Heart right ventricle (tissue), 16 donors: ENCODE measurements at places on chromosomes 2 and 18. TPM values are rescaled to one million over a fixed set of nuclear protein-coding genes. Genes with fewer than 3 reads are reported as not detected.

- DNase-seq: no peak
Observed at GRCh38 chr2:152650768-152651371, 66.4 kb downstream of the PRPF40A start.

DNA sequence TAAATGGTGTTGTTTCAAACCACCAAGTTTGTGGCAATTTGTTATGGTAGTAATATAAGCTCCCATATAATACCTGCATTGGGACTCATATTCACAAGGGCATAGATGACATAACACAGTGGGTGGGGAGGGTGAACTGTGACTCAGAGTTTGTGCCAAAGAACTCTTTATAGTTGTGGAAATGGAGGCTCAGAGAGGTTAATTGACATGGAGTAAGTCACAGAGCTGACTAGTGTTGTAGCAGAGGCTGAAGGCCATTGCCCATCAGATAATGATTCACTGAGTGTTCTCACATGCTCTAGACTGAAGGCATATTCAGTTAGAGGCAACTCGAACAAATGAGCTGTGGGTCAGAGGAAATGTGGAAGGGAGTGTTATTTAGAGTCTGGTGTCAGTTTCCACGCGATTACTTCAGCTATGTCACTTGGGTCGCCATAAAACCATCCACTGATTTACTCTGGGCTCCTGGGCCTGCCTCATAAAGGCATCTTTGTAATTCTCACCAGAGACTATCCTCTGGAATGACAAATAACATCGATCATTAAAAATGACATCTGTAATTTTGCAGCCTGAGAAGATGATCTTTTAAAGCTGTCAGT, 264.7 kb downstream of the CCDC85A start:
- DNase-seq: no peak

GRCh38 chr2:17057109-17058017, 391.7 kb upstream of the CYRIA start:
- no peak for DNase-seq

- no peak for DNase-seq
Observed at GRCh38 chr2:122703676-122704075, 948.2 kb downstream of the TSN start.

DNA sequence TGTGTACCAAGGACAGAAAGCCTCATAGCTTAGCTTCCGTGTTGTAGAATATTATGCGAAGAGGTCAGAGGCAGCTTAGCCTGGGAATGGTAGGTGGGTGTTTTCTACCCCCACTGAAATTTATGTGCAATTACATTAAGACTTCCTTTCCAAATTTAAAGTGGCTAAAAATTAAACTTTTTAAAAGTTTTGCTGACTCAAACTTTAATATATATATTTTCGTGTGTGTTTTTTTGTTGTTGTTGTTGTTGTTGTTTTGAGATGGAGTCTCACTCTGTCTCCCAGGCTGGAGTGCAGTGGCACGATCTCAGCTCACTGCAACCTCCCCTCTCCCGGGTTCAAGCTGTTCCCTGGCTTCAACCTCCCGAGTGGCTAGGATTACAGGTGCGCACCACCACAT, 4.3 kb upstream of the RAB1A start:
- no peak for DNase-seq

Gene TFCP2L1
- 0.04 TPM for total RNA-seq

Gene CTAGE1
- not detected for total RNA-seq

Gene DCDC2C
- not detected for total RNA-seq

Gene CAPN14
- 0.23 TPM for total RNA-seq
